Stimulated activated naive CD4-positive, alpha-beta T cell (primary cell): ENCODE measurements at places on chromosomes 16 and 17.

- DNase-seq, result no peak
Observed at GRCh38 chr17:48589831-48590606, at the start of gene HOXB3. Gene HOXB3, minus strand, starts transcription at chr17:48590241. Its CDS starts 37,767 bp downstream, at chr17:48552474.

GRCh38 chr16:8814095-8814806, 16.6 kb downstream of the PMM2 start:
- DNase-seq, result no peak

GRCh38 chr16:48961546-48961945, 320.1 kb downstream of the CBLN1 start:
- DNase-seq, result no peak

- DNase-seq, result peak; percentile 41
Observed at GRCh38 chr17:39667945-39668924, at the start of gene PNMT. Gene PNMT, plus strand, starts transcription at chr17:39668453. Its CDS starts 23 bp downstream, at chr17:39668476.

DNA sequence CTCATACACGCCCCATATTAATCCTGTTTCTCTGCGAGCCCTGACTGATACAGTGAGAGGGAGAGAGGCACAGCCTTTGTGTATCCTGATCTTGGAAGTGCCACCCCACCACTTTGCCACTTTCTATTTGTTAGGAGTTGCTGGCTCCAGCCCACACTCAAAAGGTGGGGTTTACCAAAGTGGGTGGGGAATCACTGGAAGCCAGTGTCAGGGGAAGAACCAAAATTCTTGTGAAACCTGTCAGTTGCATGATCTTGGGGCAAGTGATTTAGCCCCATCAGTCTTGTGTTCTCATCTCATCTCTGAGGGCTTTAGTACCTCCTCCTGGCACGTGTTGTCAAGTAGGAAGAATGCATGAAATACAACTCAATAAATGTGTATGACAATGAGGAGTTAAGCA, 119.5 kb downstream of the SOX9 start:
- no peak for DNase-seq

DNA sequence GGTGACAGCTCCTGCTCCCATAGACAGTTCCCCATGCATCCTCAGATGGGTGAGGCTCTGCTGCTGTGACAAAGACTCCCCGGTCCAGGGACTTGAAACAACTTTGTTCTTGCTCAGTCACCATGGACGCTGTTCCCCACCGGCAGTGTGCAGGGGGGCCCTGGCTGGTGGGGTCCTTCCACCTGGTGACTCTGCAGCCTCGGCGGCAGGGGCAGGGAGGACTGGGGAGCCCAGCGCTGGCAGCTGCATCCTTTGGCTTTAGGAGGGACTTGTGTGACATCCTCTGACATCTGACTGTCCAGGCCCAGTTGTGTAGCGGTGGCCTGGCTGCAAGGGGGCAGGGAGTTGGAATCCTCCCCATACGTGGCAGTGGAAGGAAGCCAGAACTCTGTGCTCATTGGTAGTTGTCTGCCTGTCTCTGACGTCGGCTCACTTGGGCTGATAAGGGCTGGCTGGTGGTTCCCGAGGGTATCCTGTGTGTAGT, 107.3 kb downstream of the CMIP start:
- DNase-seq, result no peak

DNA sequence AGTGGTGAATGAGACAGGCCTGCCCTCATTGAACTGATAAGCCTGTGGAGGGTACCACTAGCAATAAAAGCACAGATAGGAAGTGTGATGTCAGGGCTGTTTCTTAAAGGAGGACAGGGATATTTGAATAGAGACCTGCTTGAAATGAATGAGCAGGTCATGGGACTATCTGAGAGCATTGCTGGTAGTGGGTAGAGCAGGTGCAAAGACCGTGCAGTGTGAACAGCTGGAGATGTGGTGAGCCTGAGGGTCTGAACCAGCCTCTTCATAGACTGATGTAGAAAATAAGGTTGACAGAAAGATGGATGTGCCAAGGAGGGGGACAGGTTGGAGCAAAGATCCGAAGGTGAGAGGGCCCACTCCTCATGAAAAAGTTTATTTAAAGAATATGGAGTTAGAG, 2.4 kb downstream of the NUP93 start:
- DNase-seq, result no peak

DNA sequence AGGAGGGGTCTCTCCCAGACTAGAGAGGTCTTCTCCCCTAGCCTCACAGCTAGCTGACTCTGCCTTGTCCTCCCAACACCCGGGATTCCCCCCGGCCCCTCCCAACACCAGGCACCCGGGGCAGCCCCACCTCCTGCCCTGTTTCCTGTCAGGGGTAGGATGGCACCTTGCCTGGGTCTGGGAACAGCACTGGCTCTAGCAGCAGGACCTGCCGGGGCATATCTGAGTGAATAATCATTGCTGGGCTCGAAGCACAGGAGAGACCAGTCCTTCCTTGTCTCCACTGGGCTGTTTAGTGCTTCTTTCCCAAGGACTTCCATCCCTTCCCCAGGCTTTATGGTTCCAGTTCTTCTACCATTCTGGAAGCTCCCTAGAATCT, 25.7 kb downstream of the MINK1 start:
- DNase-seq, result no peak

- no peak for DNase-seq
Observed at GRCh38 chr16:86814256-86814655, 235.9 kb downstream of the FOXL1 start.

GRCh38 chr16:66095676-66096075, 270.8 kb upstream of the CDH5 start:
- no peak for DNase-seq

DNA sequence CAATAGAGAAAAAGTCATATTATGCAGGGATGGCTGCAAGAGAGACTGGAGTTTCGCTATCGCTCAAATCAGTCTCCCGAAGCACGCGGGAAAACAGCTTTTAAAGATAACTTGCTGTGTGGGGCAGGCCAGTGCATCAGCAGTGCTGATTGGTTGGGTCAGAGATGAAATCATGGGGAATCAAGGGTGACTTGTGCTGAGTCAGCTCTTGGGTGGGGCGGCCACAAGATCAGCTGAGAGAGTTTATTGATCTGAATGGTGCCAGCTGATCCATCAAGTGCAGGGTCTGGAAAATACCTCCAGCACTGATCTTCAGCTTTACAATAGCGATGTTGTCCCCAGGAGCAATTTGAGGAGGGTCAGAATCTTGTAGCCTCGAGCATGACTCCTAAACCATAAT, 430.5 kb downstream of the RBFOX1 start:
- DNase-seq, result no peak

GRCh38 chr16:3383045-3383448, 17.8 kb downstream of the ZSCAN32 start:
- DNase-seq, result no peak
